CD8-positive, alpha-beta memory T cell (primary cell): ENCODE measurements at places on chromosomes 4 and X.

- no peaks in the 10 kb centered on the region for H3K27me3 ChIP-seq
- no peak overlapping the region for H3K27ac ChIP-seq
- H3K36me3 ChIP-seq = no peaks in the 10 kb centered on the region
- no peak for DNase-seq
Measured at GRCh38 chr4:182280436-182281111, 37.4 kb downstream of the TENM3 start.

- H3K36me3 ChIP-seq = no peaks in the 10 kb centered on the region
- no peak overlapping the region for H3K4me3 ChIP-seq
- no peak overlapping the region for H3K27ac ChIP-seq
- no peaks in the 10 kb centered on the region for H3K4me1 ChIP-seq
- H3K27me3 ChIP-seq = no peaks in the 10 kb centered on the region
Measured at GRCh38 chr4:2183394-2183793, 58.5 kb downstream of the HAUS3 start.

- H3K27me3 ChIP-seq = no peaks in the 10 kb centered on the region
- H3K27ac ChIP-seq = no peak overlapping the region
- DNase-seq = no peak
Measured at GRCh38 chr4:67550857-67551256, 5.6 kb upstream of the CENPC start.

DNA sequence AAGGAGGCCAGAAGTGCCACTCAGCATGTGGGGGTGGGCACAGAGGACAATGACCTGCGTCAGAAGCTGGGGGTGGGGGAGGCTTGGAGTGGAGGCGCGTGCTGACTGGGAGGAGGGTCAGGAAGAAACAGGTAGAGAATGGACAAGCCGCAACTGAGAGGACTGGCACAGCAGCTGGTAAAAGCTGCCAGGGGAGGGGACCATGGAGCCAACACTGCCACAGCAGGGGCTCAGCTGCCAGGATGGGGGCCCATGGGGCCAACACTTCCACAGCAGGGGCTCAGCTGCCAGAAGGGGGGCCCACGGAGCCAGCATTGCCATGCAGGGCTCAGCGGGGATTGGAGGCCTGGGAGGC, 19.1 kb downstream of the RNF212 start:
- no peak for DNase-seq
- H3K36me3 ChIP-seq = no peaks in the 10 kb centered on the region
- H3K4me1 ChIP-seq = no peaks in the 10 kb centered on the region
- no peak overlapping the region for H3K4me3 ChIP-seq

GRCh38 chrX:54042609-54043021, 1.7 kb downstream of the PHF8 start:
- no peaks in the 10 kb centered on the region for H3K27me3 ChIP-seq
- H3K27ac ChIP-seq = no peak overlapping the region
- peak; percentile 21 for DNase-seq
- H3K4me3 ChIP-seq = no peak overlapping the region
- H3K4me1 ChIP-seq = peaks cover 13% of the 10 kb centered on the region

- H3K36me3 ChIP-seq = no peaks in the 10 kb centered on the region
- H3K27ac ChIP-seq = no peak overlapping the region
- H3K4me3 ChIP-seq = no peak overlapping the region
- no peaks in the 10 kb centered on the region for H3K4me1 ChIP-seq
Measured at GRCh38 chr4:26753617-26754016, 107.0 kb upstream of the STIM2 start.
